ENCODE measurements at places on chromosomes 1 and 21.

DNA sequence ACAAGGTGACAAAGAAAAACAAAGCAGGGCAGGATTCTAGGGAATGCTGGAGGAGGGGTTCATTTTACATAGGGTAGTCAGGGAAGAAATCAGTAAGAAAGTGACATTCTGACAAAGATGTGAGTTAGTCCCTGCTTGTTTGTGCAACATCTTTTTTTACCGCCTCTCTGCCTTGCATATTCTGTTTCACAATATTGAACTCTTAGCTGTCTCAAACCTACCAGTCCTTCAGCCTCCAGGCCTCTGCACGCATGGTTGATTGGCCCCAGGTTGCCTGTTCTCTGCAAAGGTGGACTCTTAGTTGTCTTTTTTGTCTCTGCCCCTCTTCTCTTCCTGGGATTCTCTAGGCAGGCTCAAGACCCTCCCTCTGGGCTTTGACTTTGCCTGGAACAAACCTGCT is 152.2 kb upstream of the RUNX1 start:
- DNase-seq = no peak

- no peak for DNase-seq
These were observed 116.6 kb upstream of the PROX1 start for GRCh38 chr1:213871179-213871578.

- no peak for DNase-seq
These were observed 18.4 kb upstream of the C1orf216 start for GRCh38 chr1:35737120-35737519.

- DNase-seq = no peak
These were observed 206.2 kb upstream of the ADAMTS5 start for GRCh38 chr21:27173053-27173452.

DNA sequence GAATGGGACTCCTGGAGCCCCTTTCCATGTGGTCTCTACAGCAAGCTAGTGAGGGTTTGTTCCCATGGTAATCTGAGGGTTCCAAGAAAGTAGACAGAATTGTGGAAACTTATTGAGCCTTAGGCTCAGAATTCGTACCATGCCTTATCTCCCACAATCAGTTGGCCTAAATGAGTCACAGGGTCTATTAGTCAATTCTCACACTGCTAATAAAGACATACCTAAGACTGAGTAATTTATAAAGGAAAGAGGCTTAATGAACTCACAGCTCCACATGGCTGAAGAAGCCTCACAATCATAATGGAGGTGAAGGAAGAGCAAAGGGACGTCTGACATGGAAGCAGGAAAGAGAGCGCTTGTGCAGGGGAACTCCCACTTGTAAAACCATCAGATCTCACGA is 106.6 kb upstream of the CXADR start:
- DNase-seq = no peak
